HS-5 (cell line): ENCODE measurements at places on chromosomes 2 and 18.

GRCh38 chr2:99101697-99102096 is 39.8 kb upstream of the C2orf15 start:
- no peak for DNase-seq

DNA sequence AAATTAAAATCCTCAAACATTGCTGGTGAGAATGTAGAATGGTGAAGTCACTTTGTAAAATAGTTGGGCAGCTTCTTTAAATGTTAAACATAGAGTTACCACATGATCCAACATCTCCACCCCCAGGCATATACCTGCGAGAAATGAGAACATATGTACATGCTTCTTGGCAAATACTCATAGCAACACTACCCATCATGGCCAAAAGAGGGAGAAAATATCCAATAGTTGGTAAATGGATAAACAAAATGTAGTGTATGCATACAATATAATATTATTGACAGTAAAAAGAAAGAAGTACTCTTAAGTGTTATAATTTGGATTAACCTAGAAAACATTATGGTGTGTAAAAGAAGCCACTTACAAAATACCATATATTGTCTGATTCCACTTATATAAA is 185.9 kb downstream of the CDH7 start:
- no peak for DNase-seq

GRCh38 chr2:209441541-209441940 is 17.7 kb downstream of the MAP2 start:
- DNase-seq: no peak

- no peak for DNase-seq
These were observed 206.5 kb upstream of the NT5C1B start for GRCh38 chr2:18795906-18796305.

DNA sequence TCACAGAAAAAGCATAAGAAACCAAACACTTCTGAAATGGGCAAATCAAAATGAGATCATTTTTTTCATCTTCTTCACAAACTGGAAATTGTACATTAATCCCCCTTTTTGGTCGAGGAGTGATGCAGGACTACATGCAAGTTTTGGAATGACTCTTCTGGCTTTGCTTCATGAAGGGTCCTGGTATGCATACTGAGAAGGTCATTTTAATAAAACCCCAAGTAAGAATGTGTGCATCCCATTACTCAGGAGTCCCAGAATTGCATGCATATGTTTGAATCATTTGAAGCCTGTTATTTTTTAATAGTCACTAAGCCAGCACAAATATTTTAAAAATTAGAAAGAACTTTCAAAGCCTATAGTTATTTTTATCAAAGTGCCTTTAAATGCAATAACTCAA is 16.7 kb upstream of the EHBP1 start:
- no peak for DNase-seq
